CD4-positive, CD25-positive, alpha-beta regulatory T cell (primary cell): ENCODE measurements at places on chromosomes 6 and 20.
A peak's percentile ranks its signal among the peaks of the same experiment; 100 is the strongest.

GRCh38 chr6:42292004-42292740 is 74.5 kb upstream of the MRPS10 start:
- peak; percentile 17 for DNase-seq

GRCh38 chr6:44162876-44163625 is 4.4 kb downstream of the CAPN11 start:
- no peak for DNase-seq

GRCh38 chr20:19735446-19735845 is 22.6 kb upstream of the RIN2 start:
- DNase-seq = no peak

GRCh38 chr6:99241905-99242534 is 107.5 kb downstream of the FAXC start:
- DNase-seq = no peak

DNA sequence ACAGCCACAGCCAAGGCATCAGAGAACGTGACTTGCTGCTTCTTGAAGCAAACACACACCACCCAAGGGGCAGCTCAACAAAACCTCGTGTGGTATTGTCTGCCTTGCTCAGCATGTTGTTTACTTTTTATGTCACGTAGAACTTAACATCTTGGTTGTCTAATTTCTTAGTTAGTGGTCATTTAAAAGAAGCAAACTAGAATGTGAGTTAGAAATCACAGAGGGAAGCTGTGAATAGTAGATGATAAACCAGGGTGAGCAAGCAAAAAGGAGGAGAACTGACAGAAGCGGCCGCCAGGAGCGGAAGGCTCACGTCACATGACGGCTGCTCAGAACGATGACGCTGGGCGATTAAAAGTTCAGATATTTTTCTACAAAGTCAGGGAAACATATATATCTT is 51.5 kb upstream of the KIF25 start:
- DNase-seq = no peak

DNA sequence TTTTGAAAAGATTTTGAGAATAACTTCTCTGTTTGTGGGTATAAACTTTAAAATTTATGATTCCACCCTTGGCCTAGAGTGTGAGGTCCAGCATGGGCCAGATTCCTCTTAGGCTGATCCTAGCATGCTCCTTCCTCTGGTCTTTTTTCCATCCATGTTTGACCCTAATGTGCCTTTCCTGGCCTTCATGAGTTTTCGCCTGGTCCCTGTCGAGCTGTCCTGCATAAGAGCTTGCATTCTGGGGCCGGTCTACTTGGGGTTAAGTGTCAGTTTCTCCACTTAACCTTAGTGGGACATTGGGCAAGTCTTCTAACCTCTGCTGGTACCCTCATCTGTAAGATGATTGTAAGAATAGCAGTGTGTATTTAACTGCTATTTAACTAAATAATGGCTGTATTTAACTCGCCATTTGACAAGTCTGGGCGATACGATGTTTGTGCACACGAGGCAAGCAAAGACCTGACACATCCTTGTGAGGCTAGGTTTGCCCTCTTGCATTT is 40.7 kb upstream of the TAGAP start:
- DNase-seq = no peak

- DNase-seq = no peak
Observed at GRCh38 chr6:4313044-4313686, 177.8 kb upstream of the ECI2 start.

DNA sequence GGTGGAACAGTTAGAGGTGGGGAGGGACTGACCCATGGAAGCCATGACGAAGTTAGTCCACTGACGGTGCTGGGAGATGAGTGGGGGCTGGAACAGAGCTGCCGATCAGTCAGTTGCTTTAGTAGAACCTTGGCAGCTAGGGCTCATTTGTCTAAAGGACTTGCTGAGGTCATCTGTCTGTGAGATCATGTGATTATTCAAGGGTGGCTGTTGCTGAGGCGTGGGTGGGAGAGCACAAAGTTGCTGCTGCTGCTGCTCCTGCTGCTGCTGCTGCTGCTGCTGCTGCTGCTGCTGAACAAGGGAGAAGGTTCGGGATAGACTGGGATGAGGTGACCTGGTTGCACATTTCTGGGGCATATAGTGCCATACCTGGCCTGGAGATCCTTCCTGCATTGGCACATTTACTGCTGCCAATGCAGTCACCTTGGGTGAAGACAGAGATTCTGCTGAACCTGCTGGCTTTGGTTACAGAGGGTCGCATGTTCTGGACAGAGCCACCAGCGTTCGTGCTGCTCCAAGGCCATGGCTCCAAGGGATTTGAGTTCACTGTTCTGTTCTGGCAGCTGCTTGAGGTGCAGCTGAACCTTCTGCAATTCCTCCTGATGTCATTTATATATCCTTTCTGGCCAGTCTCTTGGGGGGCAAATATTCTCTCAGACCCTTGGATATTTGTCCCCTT is 840.5 kb downstream of the HACE1 start:
- DNase-seq = no peak

DNA sequence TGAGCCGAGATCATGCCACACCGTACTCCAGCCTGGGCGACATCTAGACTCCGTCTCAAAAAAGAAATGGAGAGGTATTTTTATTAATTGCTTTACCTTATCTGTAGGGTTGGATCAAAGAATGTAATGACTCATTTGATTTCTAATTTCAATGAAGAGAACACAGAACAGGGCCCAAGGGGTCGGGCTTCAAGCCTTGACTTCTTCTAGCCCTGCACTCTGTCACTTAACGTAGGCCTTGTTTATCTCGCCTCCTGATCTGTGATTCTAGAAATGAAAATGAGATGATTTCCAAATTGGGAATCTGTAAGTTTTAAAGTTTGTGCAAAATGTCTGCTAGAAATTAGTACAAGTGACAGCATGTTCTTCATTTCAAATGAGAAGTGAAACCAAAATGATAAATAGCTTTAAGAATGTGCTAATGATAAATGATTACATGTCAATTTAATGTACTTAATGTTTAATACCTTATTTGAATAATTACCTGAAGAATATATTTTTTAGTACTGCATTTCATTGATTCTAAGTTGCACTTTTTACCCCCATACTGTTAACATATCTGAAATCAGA is 180.5 kb downstream of the SLC16A10 start:
- no peak for DNase-seq

- DNase-seq = no peak
Observed at GRCh38 chr6:36933519-36933918, 21.0 kb upstream of the PI16 start.

DNA sequence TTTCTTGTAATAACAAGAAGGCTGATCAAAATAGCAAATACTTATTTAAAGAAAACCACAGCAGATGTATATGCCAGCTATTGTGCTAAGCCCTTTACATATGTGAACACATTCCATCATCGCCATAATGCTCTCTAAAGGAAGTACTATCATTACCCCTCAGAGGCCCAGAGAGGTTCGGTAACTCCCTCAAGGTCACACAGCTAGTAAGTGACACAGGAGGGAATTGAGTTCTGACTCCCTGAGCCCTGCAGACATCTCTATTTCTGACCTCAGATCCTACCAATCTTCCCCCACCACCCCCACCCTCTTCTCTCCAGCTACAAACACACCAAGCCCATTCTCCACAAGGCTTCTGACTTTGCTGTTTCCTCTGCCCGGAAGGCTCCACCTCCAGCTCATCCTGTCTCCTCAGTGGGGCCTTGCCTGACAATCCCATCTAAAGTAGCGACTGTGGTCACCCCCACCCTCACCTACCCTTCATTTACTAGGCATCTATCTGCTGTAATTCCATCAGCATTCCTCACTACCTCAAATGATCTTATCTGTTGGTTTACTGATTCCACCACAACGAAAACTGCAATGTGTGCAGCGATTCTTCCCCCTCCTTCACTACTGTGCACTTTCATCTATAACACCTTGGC is 234.5 kb downstream of the LRFN2 start:
- no peak for DNase-seq

- no peak for DNase-seq
Observed at GRCh38 chr6:82025271-82025670, 222.3 kb downstream of the IBTK start.
